ENCODE measurements at places on chromosomes 2 and 18.

GRCh38 chr18:9647496-9648323 lies 33.4 kb upstream of the PPP4R1 start:
- no peak for DNase-seq

GRCh38 chr2:36307441-36307840 lies 48.1 kb upstream of the CRIM1 start:
- DNase-seq = no peak

DNA sequence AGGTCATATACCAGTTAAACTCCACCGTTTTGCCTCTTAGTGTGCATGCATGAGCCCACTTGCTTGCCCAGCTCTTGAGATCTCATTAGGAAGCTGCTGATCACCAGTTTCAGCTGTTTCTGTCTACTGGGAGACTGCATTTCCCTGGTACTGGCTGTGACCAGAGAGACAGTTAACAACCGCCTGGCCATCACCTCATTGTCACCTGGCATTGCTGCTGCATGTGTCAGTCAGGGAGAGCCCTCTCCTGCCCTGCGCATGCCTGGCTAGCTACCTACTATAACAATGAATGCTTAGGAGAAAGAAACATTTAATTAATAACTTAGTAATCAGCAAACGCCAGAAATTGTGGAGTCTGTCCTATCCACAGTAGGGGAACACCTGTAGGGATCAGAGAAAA lies 265.8 kb upstream of the CYRIA start:
- DNase-seq = no peak

GRCh38 chr2:69177063-69177771 lies 164.2 kb downstream of the ANTXR1 start:
- no peak for DNase-seq

DNA sequence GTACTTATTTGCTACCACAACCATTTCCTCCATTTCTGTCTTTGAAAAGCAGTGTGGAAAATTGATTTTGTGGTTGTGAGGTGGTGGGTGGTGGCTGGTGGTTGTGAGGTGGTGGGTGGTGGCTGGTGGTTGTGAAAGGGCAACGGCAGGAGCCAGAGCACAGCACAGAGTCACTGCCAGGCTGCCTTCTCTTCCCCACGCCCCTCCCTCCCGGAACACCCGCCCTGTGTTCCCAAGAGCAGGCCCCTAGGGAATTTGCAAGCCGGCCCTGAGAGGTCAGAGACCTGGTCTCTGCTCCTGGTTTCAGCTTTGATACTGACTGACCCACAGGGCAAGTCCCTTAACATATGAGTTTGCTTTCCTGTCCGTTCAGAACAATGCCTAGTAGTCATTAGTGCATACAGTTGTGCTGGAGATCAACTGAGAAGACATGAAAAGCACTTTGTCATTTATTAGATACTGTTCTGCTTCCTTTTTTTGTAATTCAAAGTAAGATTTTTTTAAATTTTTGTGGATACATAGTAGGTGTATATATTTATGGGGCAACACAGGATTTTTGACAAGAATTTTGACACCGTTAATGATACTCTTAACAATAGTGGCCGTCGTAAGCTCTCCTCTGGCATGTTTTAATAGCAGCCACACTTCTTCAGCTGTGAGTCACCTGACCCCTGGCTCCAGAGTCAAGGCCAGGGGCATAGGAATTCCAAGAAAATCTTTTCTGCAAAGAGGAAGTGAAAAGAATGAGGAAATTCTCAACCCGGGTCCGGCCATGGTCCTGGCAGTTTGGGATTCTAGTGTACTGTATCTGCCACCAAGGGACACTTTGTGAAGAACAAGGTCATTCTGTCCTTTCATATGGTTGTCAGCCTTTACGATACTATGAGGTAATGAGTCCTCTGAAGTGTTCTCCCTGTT lies 53.2 kb downstream of the ITGA6 start:
- DNase-seq = no peak

DNA sequence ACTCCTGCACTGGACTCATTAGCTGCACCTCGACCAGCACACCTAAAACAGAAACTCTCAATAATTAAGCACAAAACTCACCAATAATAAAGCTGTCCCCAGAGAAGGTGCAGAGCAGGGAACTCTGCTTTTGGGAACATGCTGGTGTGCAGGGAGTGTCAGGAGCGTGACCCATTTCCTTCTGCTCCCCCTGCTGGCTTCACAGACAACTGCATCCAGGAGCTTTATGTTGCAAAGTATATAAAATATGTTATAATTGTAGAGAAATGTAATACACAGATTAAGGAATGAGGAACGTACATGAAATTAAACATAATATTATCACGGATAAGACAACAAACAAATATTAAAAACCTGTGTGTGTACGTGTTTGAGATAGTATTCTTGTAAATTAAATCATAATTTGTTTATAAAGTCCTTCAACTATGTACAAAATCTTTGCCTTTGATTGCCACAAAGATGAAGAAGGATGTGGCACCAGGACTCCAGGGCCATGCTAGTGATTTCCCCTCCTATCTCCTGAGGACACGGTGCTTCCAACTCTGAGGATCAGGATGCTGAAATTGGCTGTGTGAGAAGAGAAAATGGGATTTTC lies 68.6 kb upstream of the MAL start:
- no peak for DNase-seq

GRCh38 chr2:10162586-10163497 lies 40.3 kb downstream of the RRM2 start:
- DNase-seq = no peak

- DNase-seq = no peak
These were observed 69.4 kb downstream of the TWSG1 start for GRCh38 chr18:9403795-9404564.

DNA sequence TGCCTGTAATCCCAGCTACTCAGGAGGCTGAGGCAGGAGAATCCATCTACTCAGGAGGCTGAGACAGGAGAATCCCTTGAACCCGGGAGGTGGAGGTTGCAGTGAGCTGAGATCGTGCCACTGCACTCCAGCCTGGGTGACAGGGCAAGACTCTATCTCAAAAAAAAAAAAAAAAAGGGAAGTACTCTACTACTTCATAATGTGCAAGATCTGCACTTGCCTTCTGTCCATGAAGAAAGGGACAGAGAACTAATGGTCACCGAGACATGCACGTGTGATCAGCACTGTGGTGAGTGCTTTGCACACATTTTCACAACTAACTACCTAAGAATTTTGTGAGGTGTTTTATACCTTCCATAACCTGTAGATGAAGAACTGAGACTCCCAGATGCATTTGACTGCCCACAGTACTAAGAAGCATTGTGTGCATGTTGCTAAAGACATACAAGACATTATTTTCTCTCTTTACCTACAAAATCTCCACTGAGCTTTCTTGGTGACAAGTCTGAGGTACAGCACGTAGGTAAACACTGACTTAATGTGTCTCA lies 784.8 kb upstream of the ID2 start:
- DNase-seq = no peak

DNA sequence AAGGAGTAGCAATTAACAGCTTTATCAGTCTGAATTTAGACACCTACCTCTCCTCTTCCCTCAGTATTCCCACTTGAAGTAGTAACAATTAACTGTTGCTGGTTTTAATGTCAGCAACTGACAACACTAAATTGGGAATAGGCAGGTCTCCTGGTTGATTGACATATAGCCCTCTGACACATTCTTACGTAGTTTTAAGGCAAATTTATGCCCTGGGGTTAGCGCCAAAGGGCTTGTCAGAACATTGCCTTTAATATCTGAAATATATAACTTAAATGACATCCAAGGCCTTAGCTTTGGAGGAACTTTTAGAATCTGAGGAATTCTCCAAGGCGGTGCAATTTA lies 7.4 kb downstream of the ASXL3 start:
- no peak for DNase-seq

- no peak for DNase-seq
These were observed 76.1 kb downstream of the TWIST2 start for GRCh38 chr2:238924032-238924431.

GRCh38 chr2:96816836-96817702 lies 1.0 kb downstream of the CNNM3 start:
- no peak for DNase-seq

DNA sequence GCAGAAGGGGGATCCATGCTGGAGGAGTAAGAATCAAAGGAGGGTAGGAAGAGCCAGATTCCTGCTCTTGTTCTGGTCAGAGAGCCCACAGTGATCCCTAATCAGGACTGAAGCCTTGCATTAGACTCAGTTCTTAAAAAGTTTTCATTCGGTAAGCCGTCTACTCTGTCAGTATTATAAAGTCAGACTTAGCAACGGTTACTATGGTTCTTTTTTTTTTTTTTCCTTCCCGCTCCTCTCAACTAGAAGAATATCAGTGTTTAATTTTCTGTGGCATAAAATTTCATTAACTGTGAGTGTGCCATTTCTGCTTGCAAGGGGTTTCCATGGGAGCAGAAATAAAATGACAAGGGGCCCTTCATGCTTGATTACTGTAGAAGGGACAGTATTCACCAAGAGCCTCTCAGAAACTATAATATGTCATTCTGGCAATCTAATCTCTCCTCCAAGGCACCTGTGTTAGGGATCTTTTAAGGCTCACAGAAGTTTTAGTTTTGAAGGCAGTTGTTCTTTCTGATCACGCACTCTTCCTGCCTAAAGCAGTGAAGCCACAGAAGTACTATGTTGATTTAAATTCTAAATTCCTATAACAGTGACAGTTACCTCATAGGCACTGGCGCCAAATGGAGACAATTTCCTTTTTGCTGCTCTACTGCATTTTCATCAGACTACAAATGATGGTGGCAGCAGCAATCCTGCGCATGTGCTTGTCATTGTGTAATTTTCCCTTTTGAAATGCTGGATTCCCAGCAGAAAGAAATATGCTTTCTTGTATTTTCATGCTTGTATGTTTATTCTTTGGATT lies 57.0 kb downstream of the OSBPL6 start:
- DNase-seq = no peak

DNA sequence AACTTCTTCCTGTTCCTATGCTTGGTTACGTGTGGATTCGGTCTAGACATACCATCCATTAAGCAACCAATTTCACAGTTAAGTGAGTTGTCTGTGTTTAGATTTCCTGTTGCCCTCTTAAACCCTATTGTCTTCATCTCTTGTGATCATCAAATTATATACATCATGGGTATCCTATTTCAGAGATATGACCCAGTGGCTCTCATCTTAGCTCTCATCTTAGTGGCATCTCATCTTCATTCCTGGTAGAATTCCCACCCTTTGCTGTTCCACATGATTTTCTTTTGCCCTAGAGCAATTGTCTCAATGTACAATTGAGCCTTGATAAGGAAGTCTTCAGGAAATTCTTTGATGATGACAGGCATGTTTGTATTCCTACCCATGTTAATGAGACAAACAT lies 29.4 kb upstream of the FN1 start:
- no peak for DNase-seq

- DNase-seq = no peak
These were observed 79.8 kb downstream of the MGAT5 start for GRCh38 chr2:134333646-134334189.

- DNase-seq = no peak
These were observed 143.7 kb downstream of the MC4R start for GRCh38 chr18:60228609-60229595.

- no peak for DNase-seq
These were observed 10.0 kb downstream of the RAPGEF4 start for GRCh38 chr2:172745636-172746035.
